Activated CD4-positive, alpha-beta T cell treated with anti-CD3 and anti-CD28 coated beads, Interleukin-2, amount 50 U/mL, for 4 hours (primary cell): ENCODE measurements at places on chromosomes 1 and 21.
A peak's percentile ranks its signal among the peaks of the same experiment; 100 is the strongest.

GRCh38 chr1:239799617-239800016, 292.1 kb upstream of the FMN2 start:
- no peak for DNase-seq

GRCh38 chr21:17393413-17393812, 119.4 kb upstream of the CXADR start:
- DNase-seq = no peak

DNA sequence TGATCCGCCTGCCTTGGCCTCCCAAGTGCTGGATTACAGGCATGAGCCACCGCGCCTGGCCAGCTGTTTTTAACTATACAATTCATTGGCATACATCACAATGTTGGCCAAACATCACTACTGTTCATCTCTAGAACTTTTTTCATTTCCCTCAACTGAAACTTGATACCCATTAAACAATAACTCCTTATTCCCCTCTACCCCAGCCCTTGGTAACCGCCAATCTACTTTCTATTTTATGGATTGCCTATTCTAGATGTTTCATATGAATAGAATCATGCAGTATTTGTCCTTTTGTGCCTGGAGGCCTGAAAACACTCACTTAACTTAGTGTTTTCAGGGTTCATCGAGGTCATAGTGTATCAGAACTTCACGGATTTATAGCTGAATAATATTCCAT, 16.2 kb downstream of the BTF3L4 start:
- DNase-seq = no peak

GRCh38 chr1:154607609-154608396, at the start of gene ADAR:
Gene ADAR, minus strand, starts transcription at chr1:154608186. Its CDS starts 180 bp downstream, at chr1:154608006.
- DNase-seq = peak; percentile 91

DNA sequence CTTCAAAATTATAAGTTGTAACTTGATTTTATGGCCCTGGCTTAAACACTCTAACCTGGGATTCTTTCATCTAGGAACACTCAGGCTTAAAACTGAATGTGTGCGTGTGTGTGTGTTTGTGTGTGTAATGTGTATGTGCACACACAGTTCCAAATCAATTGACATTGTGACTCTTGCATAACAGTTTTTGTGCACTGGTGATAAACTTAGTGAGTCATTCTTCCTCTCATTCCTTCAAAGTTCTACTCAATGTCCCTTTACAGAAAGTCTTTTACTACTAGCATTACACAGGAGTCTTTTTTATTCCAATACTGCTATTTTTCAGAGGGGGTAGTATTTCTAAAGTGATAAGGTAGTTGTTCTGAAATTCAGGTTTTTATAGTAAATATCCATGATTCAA, 943.6 kb downstream of the KCNT2 start:
- DNase-seq = no peak

DNA sequence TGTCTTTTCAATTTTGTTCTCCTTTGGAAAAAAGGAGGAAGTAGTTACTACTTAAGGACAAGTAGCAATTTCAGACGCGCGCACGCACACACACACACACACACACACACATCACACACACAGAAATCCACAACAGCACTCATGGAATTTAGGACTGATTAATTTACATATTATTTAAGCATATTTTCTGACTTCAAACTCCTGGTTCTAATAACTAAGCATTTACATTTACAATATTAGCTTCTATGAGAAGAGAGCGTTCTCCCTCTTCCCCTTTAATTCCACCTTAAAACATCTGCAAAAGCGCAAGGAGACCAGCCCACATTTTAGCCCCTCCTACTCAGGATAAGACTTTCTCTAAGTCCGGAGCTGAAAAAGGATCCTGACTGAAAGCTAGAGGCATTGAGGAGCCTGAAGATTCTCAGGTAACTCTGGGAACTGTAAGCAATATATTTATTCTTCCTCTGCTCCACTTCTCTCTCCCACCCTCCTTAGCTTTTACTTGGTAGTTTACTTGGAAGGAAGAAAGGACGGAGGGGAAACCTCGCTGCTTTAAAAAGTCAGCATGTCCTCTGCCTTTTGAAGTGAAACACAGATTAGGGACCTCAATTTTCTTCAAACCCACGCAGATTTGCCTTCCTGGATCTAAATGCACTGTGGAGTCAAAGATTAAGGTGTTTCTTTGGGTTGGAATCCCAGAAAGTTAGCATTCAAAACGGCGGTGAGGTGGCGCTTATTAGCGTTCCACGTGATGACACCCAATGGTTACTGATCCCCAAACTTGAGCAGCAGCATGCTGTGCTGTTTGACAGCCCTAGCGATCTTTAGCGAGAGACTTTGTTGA, at the start of gene PLA2G4A:
TSS of gene PLA2G4A (plus strand) at position 339 of the 844 bp plus-strand sequence. CDS start 25,406 bp downstream, outside the sequence.
- DNase-seq = no peak

DNA sequence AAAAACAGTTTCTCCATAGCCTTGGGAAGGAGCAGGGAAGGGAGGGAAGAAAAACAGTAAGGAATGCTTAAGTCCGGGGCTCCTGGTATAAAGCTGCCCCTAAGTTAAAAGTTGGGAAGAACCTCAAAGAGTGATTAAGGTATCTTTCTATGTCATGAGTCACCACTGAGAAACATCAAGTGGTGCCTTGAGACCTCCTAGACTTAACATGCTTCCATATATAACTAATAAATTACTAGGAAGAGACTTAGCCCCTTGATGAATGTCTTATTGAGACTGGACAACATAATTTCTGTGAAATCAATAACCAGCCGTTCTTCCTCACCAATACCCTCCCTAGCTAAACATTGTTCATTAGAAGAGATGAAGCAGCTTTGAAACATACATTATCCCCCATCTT, 121.8 kb upstream of the SLC44A3 start:
- no peak for DNase-seq

DNA sequence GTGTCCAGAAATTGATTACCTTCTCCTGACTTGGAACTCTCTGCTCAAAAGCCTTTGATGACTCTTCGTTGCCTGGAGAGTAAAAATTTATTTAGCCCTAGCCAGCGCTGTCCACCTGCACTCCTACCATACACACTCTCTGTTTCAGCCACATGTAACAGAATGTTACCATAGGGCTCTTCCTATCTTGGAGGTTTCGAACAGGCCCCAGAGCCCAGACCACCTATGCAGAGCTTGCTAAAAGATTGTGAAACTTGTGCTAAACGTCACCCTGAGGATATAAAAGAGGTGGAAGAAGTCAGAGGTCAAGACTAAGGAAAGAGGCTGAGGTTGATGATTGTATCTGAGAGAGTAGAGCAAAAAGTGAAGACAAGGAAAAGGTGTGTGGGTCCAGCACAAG, 237.0 kb upstream of the HOOK1 start:
- no peak for DNase-seq

- DNase-seq = no peak
These were observed 24.2 kb upstream of the PHGDH start for GRCh38 chr1:119687434-119688079.

DNA sequence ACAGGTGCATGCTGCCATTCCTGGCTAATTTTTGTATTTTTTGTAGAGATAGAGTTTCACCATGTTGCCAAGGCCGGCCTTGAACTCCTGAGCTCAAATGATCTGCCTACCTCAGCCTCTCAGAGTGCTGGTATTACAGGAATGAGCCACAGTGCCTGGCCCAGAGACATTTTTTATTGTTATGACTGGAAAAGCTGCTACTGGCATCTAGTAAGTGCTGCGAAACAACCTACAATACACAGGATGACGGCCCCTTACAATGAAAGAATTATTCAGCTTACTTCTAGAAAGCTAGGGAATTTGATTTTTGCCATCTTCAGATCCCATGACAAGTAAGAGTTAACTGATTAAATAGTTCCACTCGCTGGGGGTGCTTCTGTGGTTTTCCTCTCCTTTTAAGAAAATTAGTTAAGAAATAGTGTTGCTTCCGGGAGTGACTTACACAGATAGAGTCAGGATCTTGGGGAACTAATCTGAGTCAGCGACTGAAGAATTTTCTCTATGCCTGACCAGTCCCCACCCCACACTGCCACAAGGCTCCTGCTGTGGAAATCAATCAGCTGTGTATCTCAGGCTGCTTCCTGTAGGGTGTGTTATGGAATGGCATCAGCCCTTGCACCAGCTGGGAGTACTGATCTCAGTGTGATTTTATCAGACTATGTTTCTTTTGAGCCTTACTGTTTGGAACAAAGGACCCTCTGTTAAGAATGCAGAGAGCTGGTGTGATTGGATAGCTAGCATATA, 93.0 kb upstream of the BMP8A start:
- peak; percentile 18 for DNase-seq

DNA sequence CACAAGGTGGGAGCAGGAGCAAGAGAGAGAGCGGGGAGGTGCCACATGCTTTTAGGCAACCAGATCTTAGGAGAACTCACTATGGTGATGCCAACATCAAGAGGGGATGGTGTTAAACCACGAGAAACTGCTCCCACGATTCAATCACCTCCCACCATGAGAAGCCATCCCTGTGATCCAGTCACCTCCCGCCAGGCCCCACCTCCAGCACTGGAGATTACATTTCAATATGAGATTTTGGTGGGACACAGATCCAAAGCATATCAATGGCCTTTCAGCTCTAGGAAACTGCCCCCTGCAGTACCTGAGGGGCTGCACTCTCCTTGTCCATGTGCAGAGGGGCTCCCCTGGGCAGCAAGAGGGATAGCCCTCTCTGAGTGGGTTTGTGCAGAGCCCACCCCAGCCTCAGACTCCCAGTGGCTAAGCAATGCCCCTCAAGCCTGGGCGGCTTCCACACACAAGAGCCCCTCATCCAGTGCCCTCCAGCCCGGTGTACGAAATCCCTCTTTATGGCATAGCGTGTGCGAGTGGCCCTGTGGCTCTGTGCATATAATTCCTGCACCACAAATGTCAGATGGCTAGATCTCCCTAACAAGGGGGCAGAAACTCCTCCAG, 15.5 kb upstream of the PRDM16 start:
- no peak for DNase-seq

- DNase-seq = peak; percentile 11
These were observed 30.7 kb downstream of the GRHL3 start for GRCh38 chr1:24349891-24350290.

DNA sequence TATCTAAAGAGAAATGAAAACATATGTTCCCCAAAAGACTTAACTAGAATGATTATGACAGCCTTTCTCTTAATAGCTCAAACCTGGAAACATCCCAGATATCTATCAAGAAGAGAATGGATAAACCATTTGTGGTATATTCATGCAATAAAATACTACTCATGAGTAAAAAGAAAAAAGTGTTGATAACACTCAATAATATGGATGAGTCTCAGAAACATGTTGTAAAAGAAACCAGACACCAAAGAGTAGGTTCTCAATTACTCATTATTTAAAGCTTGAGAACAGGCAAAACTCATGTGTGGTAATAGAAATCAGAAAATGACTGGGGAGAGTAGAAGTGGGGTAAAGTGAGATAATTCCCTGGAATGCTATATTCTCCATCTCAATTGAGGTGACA, 154.1 kb downstream of the PHTF1 start:
- DNase-seq = no peak

GRCh38 chr1:31421371-31422040, 8.5 kb downstream of the SERINC2 start:
- no peak for DNase-seq

DNA sequence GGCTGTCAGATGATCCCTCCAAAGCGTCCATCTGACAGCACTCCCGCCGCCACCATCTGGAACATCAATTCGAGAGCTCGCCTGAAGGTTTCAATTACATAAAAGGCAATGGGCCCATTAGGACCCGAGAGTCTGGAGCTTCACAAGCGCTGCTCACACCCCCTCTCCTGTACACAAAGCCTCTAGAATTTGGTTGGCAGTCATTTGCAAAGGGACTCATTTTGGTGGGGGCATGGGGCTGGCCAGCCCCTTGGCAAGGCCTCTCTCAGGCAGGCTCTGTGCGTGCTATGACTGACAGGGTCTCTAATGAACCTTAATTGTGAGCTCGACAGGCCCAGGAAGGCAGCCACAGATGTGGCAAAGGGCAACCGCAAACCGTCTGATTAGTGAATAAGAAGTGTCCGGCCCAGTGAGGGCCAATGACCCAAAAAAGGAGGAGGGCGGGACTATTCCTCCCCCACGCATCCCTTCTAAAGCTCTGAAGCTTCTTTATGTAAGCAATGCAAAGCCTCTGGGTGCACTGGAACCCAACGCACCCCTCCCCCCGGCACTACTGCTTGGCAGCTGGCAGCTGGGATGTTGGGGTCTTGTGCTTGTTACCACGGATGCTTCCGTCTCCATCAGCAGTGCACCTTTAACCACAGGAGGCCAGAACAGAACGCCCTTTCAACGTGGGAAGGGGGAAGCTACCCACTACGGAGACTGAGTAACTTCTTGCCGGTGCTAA, 79.4 kb downstream of the CAPZB start:
- no peak for DNase-seq

DNA sequence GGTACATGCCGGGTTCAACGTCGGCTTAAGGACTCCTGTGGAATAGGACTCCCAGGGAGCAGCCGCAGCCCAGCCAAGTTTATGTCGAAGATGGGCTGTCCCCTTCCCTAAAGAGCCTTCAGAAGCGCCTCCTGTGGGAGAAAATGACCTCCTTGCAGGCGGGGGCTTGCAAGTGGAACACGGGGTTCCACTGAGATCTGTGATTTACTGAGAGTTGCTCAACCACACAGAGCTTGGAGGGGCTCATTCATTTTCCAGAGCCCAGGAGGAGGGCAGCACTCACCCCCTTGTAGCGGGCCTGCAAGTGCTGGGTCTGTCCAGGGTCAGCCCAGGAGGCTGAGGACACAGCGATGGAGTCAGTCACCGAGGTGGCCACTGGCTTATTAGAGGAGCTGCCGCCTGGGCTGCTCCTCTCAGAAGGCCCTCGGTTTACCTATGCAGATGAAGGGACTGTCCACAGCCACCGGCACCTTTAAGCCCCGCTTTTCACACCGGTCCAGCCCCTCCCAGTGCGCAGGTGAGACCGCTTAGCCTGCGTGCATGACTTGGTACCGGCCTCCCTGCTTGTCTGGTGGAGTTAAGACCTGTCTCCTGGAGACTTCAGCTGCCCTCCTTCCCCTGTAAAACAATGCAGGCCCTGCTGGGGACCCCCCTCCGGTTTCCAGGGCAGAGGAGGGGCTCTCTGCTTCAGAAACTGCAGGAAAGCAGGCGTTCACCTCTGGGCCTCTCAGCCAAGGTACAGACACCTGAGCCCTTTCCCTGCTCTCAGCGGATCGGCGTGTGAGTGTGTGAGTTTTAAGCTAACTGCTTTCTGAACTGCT, 57.5 kb downstream of the ATP5PO start:
- no peak for DNase-seq

DNA sequence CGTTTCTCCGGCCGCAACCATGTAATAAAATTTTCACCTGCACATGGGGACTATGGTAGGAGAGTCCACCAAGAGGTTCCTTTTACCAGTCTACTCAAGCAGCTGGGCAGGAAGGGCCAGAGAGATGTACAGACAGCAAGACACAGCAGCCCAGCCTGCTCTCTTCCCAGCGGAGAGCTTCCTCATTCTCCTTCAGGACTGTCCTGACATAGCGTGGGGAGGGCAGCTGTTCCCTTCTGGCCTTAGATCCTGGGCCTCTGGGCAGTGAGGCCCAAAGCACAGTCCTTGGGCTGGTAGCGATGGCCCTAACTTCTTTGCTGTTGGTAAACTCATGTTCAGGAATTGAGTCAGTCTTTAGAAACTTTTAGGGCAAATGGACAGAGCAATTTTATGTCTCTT, 89.1 kb downstream of the BCAR3 start:
- no peak for DNase-seq

GRCh38 chr1:207984831-207985572, 74.1 kb upstream of the CD34 start:
- no peak for DNase-seq
